ENCODE measurements at places on chromosomes 6 and 20.

DNA sequence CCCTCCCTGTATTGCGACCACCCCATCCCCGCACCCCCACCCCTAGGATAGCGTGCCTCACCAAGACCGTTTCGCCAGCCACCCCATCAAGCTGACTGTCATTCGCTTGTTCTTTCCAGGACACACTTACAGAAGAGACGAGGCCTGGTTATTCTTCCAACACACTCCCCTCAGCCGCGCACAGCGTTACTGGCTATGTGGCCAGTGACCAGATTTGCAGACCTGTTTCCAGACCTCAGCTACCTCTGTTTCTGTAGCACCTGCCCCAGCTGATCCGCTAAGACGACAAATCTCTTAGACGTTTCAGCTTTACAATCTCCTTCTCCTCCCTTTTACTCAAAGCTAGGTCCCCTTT is 26.1 kb downstream of the HLA-F start:
- no peak for DNase-seq

DNA sequence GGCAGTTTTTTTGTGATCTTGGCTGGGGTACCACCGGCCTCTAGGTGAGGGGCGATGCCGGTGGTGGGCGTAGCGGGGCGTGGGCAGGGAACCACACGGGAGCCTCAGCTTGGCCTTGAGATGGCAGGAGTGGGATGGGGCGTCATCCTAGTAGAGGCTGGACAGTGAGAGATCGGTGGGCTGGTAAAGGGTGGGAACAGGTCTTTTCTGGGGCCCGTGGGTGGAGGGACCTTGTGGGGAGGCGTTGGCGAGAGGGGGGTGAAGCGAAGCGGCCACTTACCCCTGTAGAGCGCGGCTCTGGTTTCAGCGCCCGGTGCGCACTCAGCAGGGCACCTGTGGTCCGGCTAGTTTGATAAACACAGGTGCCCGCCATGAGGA is 12.0 kb downstream of the ITPR3 start:
- DNase-seq, result no peak

DNA sequence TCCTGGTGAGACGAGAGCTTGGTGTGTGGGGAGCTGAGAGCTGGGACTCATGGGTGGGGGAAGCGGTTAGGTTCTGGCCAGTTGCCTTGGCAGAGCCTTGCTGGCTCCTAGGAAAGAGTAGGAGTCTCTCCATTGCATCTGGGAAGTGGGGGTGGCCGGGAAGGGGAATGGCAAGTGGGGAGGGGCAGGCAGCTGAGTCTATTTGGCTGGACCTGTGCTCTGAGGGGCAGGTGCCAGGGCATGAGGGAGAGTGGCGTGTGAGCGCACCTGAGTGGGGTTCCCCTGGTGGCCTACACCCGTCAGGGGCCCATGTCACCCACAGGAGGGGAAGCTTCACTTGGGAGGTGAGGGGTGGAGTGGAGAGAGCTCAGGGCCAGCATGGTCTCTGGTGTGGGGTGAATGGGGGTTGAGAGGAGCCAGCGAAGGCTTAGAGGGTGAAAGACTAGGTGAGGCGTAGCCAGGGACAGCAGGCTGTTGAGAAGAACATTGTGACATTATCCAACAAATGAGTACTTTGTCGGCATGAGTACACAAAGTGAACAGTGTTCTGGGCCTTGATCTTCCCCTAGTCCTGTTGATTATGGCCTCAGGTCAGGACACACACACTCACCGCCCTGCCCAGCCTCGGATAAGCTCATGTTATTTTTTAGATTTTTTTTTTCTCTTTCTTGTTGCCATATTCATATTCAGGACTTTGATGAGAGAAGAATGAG is 59.8 kb downstream of the FAM120B start:
- DNase-seq, result no peak

- no peak for DNase-seq
Measured at GRCh38 chr6:111258615-111259088, 171.3 kb downstream of the SLC16A10 start.

DNA sequence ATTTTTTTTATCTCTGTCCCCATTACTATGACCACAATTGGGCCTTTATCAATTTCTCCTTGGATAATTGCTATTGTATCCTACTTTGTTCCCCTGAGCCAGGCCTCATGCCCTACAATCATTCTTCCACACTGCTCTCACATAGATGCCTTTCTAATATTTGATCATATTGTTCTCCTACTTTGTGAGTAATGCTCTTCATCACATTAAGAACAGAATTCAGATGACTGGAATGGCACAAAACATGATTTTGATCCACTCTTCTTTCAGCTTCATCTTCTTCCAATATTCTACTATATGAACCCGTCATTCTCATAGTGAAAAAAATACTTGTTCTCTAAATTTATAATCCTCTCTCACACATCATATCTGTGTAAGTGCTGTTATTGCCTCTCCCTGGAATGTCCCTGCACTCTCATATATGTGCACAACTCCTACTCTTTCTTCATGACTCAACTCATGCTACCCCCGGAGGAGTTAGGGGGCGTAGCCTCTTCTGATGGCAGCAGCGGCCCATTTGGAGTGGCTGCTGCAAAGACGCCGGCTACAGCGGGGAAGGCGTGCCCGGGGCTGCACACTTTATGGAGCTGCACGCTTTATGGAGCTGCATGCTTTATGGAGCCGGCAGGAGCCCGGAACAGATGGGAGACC is 25.3 kb upstream of the HACE1 start:
- DNase-seq, result no peak

GRCh38 chr20:45836841-45837240 is 3.2 kb downstream of the SNX21 start:
- DNase-seq, result no peak

GRCh38 chr6:135306740-135307420 is 125.8 kb downstream of the MYB start:
- no peak for DNase-seq

GRCh38 chr6:131172222-131172621 is 37.0 kb downstream of the AKAP7 start:
- no peak for DNase-seq

GRCh38 chr6:36963451-36964290 is 9.1 kb downstream of the PI16 start:
- DNase-seq, result no peak
